Left renal pelvis (tissue), 4 donors: ENCODE measurements at places on chromosomes 4 and X. TPM values are rescaled to one million over a fixed set of nuclear protein-coding genes. Genes with fewer than 3 reads are reported as not detected.

GRCh38 chr4:74278490-74278889 lies 29.8 kb upstream of the EPGN start:
- no peak for DNase-seq

- DNase-seq, result no peak
Observed at GRCh38 chrX:35098419-35098818, 155.8 kb downstream of the FAM47B start.

- no peak for DNase-seq
Observed at GRCh38 chr4:176745902-176746301, 46.8 kb downstream of the VEGFC start.

DNA sequence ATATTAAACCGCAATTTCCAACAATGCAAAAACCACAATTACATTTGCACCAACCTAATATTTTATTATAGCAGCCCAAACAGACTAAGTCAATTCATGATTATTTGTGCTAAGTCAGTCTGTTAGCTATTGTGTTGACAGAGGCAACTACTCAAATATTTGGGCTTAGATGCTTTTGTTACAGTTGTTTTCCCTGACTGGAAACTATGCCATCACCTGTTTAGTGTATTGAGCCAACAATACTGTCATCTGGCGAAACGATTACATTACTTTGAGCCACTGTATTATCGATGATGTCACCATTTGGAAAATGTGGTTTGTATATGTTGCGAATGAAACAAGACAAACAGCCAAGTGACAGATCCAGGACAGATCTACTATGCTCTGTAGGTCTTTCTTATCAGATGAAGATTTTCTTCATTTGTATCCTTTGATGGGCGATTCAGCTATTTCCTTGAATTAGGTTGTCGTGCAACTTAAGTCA lies 38.7 kb upstream of the INTS6L start:
- DNase-seq, result no peak

DNA sequence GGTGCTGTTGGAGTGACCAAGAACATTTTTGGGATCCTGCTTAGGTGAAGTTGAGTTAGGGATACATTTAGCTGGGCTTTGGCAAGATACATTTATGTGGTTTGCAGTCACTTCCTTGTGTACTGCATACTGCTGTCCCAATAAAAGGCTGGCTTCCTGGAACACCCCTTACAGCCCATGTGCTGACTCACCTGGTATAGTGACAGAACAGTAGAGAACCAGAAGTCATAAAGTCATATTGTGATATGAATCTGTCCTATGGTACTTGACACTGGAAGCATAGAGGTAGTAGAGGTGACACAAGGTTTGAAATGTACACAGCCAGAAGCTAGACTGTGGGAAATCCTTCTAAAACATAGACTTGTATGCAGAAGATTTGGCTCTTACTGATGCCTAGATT lies 55.3 kb upstream of the SLC25A43 start:
- no peak for DNase-seq

GRCh38 chrX:57232658-57233360 lies 53.7 kb upstream of the FAAH2 start:
- no peak for DNase-seq

DNA sequence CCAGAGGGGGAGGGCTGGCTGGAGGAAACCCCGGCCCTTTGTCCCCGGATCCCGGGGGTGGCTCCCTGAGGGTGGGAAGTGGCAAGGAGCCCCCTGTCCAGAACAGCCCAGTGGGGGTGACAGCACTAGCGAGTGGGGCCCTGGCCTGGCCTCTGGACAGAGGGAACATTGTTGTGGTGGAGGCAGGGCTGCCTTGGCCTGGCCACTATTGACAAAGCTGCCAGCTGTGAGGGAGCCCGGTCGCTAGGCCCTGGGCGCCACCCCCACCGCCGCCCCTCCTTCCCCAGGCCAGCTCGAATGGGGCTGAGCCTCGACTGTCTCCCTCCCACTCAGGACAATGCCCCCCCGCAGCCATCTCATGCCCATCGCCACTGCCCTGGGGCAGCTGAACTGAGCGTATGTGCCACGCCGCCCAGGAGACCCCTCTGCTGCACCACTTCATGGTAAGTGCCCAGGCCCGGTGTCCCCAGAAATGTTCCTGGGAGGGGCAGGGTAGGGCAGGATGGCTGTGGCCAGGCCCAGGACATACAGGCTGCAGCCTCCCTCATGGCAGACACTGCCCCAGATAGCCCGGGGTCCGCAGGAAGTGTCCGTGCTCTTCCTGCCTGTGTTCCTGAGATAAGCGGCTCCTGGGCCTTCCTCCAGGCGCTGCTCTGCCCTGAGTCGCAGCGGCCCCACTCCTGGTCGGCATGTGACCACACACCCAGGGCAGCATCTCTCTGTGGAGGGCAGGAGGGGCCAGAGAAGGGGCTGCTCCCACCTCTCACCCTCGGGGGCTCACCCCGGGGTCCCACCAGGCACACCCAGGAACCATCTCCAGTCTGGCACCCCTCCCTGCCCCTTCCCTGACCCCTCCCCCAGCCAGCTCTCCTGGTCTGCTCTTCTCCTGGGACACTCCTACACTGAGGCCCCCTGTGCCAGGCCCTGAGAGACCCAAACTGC lies 1.4 kb downstream of the PLXNB3 start:
- DNase-seq, result no peak

DNA sequence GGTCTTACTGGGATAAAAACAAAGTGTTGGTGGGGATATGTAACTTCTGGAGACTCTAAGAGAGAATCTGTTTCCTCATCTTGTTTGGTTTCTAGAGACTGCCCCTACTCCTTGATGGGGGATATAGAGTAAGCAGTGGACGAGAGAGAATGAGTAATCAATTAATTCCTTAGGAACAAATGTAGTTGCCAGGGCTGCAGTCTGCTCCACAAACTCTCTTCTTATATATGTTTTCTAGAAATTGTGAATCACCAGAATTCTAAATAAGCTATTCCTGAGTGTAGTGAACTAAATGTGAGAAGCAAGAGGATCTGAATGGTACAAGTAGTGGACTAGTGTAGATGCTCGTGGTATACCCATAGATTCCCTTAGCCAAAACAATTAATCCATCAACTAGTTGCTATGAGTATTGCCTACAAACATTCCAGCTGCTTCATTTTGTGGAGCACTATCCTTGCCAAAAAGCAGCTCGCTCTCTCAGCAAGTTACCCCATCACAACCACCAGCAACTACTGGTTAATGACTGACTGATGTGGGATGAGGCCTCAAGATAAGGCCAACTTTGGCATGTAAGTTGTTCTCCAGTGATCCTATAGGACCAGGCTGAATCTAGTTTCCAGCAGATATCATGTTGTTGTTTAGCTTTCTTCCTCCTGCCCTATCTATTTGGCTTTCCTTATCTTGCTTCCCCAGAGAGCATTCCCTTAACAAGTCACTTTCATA lies 273.0 kb downstream of the SLC7A11 start:
- DNase-seq, result no peak

DNA sequence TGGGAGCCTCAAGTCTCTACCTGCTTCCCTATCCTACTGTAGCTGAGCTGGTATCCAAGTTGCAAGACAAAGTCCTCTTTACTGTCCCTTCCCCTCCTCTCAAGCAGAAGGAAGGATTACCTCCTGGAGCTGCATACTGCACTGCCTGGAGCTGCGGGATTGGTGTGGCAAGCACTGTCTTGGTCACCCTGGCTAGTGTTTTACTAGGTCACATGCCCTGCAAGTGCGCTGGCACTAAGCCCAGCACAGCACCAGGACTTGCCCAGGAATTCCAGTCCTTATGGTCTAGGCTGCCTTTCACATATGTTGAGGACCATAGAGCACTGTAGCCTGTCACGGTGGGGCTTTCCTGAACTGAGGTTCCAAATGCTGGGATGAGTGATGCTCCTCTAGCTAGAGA lies 227.3 kb upstream of the ZC4H2 start:
- DNase-seq, result no peak

DNA sequence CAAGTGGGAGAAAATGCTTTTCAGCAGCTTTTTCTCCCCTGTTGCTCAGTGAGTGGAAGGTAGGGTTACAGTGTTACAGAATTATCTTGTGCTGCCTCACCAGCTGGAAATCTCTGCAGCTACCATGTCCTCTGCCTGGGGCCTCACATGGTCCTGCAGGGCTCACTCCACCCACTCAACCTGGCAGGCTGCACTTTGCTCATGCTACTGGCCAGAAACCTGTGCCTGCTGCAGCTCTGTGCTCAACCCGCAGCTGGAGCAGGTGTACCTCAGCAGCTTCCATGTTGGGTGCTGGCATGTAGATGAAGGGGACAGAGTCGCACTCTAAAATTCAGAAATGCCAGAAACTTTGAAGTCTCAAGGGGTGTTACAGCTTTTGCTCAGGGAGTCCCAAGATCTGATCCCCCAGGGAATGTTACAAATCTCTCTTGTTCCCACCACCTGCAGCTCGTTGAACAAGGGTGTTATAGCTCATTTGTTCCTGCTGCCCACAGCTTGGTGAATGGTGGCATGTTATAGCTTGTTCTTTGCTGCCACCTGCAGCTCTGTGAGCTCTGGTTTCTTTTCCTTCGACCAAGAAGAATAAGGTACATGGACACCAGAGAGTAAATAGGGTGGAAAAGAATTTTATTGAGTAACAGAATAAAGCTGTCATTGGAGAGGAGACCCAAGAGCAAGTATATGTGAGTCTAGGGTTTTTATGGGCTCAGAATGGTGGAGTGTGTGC lies 845.8 kb downstream of the TECRL start:
- no peak for DNase-seq

GRCh38 chr4:116665716-116666115 lies 419.7 kb downstream of the TRAM1L1 start:
- DNase-seq, result no peak

DNA sequence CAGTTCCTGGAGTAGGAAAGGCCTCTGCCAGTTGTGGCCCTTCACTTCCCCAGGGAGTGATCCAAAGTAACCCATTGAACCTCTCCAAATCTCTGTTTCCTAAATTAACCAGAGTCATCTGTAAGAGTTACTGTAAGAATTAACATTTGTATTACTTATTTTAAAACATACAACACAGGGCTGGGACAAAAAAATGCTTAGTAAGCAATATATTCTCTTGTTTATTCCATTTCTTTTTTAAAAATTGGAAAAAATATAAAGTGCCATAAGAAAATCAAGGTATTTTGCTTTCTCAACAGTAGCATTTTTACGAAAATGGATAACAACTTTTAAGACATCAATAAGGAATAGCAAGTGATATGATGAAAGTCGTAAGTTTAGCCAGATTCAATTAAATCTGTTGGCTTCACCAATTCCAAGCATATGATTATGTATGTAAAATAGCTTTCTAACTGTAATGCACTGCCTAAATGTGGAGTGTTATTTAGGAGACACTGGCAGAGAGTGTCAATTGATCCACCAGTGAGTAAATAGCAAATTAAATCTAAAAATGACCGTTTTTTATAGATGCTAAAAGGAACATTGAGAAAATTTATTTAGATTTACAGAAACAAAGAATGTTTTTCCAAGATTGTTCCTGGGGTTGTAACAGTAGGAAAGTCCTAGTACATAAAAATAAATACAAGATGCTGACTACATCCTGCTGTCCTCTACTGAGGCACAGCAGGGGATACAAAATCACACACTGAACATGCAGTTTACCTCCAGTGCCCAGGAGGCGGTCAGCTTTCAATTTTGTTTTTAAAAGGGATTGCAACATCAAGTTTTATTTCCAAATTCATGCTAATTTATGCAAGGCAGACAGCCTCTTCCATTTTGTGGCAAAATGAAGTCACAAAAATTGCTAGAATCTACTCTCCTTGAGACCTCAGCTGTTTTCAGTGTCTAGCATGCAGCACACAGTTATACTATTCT lies 53.7 kb downstream of the GPM6A start:
- no peak for DNase-seq

- DNase-seq, result no peak
Observed at GRCh38 chrX:6980981-6981380, 166.5 kb upstream of the STS start.

Gene OCRL
- 29.3 TPM for polyA plus RNA-seq

Gene HS6ST2
- 27.8 TPM for polyA plus RNA-seq

Gene DAPP1
- polyA plus RNA-seq, result 1.3 TPM

Gene FAM9C
- polyA plus RNA-seq, result 0.32 TPM

Gene CSAG2
- not detected for polyA plus RNA-seq

Gene MGARP
- polyA plus RNA-seq, result 0.72 TPM

Gene PDGFRA
- polyA plus RNA-seq, result 294 TPM

Gene ALB
- 1.8 TPM for polyA plus RNA-seq

Gene PRR32
- polyA plus RNA-seq, result not detected

Gene CLDN2
- polyA plus RNA-seq, result 35.9 TPM

Gene DUX4
- polyA plus RNA-seq, result not detected

Gene BEND4
- polyA plus RNA-seq, result 1.7 TPM

Gene TCP11X2
- 2.0 TPM for polyA plus RNA-seq
